ENCODE measurements at places on chromosomes 4 and X.

DNA sequence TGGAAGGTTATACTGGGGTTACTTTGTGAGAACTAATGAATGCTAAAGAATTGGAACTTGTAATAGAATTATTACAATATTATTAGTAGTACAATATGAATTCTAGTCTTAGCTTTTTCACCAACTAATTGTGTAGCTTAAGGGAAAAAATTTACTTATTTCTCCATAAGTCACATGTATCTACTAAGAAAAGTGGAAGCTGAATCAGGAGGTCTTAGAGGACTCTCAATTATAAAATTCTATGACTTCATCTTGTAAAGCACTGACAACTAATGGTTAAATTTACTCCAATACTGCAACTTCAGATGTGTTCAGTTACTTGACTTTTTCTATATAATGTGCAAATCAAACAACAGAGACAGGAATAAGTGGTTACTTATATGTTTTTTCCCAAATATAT lies 899 bp upstream of the TMPRSS11D start:
- DNase-seq: no peak

GRCh38 chr4:2968381-2968780 lies 5.0 kb downstream of the GRK4 start:
- DNase-seq: no peak

DNA sequence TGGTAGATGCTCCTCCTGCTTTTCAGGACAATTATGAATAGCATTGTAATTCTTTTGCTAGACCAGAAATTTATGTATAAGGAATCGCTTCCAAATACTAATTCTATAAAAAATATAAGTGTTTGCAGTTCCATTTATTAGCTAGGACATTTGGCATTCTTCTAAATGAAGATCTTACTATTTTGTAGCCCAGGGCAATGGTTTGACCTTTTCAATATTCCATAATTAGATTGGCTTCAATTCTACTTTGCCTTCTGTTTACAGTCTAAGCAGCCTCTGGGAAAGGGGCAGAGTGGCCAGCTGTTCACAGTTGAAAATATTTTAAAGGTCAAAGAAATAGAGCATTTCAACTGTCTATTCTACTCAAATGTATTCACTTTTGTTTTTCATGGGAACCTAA lies 912.1 kb upstream of the GRIA3 start:
- DNase-seq: no peak

DNA sequence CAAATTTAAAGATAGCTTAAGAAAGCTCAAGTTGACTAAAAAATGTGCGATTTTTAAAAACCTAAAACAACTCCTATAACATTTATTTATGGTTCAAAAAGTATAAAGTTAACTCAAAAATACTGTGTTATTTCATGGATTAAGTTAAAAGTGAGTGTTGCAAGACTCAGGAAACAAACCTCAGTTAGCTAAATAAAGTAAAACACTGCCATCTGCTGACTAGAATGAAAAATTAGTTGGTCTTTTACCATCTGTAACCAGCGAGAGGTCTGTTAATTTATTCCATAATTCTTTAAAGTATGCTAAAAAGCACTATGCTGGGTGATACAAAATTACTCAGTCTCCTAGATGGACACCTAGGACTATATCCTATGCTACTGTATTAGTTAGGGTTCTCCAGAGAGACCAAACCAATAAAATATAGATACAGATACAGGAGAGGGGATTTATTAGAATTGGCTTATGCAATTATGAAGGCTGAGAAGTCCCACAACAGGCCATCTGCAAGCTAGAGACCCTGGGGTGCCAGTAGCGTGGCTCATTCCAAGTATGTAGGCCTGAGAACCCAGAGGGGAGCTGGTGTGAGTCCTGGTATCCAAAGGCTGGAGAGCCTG lies 4.9 kb upstream of the WDFY3 start:
- peak; percentile 59 for DNase-seq

DNA sequence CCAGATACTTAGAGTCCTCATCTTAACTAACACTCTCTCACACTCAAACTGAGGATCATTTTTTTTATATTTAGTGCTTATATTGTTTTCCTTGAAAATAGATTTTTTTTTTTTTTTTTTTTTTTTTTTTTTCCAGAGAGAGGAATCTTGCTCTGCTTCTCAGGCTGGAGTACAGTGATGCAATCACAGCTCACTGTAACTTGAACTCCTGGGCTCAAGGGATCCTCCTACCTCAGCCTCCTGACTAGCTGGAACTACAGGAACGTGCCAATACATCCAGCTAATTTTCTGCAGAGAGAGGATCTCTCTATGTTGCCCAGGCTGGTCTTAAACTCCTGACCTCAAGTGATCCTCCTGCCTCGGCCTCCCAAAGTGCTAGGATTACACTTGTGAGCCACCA lies 650.3 kb upstream of the ATOH1 start:
- DNase-seq: no peak

DNA sequence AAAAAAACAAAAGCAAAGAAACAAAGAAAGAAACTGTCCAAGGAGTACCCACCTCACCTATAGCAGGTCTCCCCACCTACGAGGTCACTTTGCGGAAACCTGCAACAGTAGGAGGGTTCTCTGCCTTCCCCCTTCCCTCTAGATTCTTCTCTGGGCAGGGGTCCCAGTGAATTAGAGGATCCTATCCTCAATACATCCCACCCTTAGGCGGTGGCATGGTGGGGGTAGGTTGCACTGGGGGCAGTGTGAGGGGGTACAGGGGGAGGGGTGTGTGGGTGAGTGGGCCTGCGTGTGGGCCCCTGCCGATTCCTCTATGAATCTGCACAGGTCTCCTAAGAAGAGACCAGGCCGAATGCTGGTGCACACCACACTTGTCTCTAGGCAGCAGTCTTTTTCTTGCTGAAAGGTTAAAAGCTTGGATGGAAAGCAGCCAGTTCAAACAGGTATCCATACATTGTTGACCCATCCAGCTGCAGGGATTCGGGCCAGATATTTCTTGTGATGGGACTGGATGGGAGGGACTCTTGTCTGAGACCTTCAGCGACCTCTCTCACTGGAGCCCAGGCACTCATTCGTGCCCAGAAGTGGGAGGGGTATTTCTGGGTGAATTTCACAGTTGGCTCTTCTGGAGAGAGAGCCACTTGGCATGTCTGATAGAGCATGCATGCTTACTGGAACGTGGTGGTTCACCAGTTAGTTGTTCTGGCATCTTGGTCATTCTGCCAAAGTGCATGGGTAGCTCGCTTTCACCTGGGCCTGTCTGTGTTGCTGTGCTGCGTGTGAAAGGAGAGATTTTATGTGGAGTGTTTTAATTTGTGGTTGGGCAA lies 65.6 kb downstream of the NBDY start:
- no peak for DNase-seq
